T-helper 17 cell (primary cell): ENCODE measurements at places on chromosomes 2 and 18.

DNA sequence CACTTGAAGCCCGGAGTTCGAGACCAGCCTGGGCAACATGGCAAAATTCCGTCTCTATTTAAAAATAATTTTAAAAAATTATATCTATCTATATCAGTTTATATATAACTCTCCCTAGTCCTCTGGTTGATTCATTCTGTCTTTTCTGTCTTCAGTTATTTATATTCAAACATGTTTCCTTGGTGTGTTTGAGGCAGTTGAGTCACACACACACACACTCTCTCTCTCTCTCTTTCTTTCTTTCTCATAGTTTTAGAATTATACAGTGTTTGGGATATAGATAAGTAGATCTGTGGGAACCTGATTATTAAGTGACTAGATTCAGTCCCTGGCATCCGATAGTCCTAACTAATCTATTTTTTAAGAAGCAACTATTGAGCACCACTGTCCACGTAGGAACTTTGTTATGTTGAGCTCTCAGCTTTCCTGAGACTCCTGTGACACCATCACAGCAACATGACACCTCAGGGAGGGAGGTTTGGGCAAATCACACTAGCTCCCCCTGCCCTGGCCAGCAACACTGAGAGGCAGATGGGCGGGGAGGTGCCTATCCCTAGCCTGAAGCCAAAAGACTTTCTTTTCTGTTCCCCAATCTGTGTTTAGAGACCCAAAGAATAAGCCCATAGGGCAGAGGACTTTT is 482.7 kb downstream of the DLGAP1 start:
- peaks cover 5% of the 10 kb centered on the region for H3K27me3 ChIP-seq
- H3K36me3 ChIP-seq: peaks cover 2% of the 10 kb centered on the region
- no peaks in the 10 kb centered on the region for H3K4me1 ChIP-seq
- no peak overlapping the region for H3K27ac ChIP-seq

GRCh38 chr2:40654346-40654745 is 202.5 kb upstream of the SLC8A1 start:
- no peak for DNase-seq
- no peak overlapping the region for H3K27ac ChIP-seq
- no peak overlapping the region for H3K4me3 ChIP-seq
- no peaks in the 10 kb centered on the region for H3K27me3 ChIP-seq
- H3K4me1 ChIP-seq: no peaks in the 10 kb centered on the region
- no peaks in the 10 kb centered on the region for H3K36me3 ChIP-seq

DNA sequence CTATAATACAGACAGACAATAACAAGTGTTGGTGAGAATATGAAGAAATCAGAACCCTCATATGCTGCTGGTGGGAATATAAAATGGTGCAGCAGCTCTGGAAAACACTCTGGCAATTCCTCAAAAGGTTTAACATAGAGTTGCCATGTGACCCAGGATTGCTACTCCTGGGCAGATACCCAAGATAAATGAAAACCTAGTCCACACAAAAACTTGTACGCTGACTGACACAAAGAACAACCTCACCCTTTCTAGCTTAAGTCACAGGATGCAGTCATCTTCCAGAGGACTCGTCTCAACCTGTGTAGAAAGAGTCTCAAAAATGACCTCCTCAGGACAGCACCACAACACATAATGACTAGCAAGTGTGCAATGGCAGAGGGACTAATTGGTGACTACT is 71.6 kb upstream of the ACAA2 start:
- H3K36me3 ChIP-seq: no peaks in the 10 kb centered on the region
- no peak overlapping the region for H3K4me3 ChIP-seq
- no peak for DNase-seq
- H3K4me1 ChIP-seq: no peaks in the 10 kb centered on the region
- peaks cover 13% of the 10 kb centered on the region for H3K27me3 ChIP-seq

GRCh38 chr2:166127217-166128155 is at the start of gene SCN1A:
SCN1A (minus strand) TSS chr2:166128020; CDS start chr2:166073621, 54,399 bp downstream.
- H3K4me1 ChIP-seq: peaks cover 5% of the 10 kb centered on the region
- H3K27ac ChIP-seq: no peak within 1 kb of the TSS
- H3K4me3 ChIP-seq: no peak within 1 kb of the TSS
- no peaks in the 10 kb centered on the region for H3K36me3 ChIP-seq

DNA sequence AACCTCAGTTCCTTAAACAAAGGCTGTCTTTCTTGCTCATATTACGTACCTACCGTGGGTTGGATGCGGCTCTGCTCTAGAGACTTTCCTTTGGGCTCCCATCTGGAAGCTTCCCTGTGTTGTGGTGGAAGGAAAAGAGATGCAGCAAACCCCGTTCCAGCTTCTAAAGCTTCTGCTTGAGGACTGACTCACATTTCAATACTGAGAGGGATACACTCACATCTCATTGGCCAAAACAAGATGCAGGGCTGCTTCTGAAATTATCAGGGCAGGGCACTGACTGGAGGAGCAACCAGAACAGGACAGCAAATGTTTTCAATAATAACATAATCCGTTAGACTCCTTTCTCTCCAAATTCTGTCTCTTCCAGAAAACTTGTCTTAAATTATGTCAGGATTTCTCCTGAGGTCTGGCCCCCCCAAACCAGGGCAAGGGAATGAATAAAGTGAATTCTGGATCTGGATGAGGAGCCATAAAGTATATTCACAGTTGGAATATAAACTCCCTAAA is 4.5 kb upstream of the MYO5B start:
- no peak for DNase-seq
- H3K27me3 ChIP-seq: peaks cover 68% of the 10 kb centered on the region
- H3K27ac ChIP-seq: no peak overlapping the region
- peaks cover 7% of the 10 kb centered on the region for H3K36me3 ChIP-seq

DNA sequence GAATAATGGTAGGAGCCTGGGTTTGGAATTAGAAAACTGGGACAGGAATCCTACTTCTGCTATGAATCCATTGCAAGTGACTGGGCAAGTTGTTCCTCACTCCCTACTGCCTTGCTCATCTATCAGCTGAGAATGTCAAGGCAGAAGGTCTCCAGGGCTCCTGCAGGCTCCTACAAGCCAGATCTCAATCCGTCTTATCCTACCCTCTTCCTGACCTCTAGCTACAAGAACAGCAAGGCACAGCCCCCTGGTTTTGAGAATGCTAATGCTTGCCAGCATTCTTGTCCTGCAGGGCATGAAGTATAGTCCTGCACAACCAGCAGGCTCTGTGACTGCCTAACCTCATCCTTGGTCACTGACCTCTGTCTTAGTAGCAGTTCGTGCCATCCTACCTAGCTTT is 141.9 kb upstream of the TNP1 start:
- H3K27me3 ChIP-seq: peaks cover 9% of the 10 kb centered on the region
- no peaks in the 10 kb centered on the region for H3K36me3 ChIP-seq
- DNase-seq: no peak
- no peaks in the 10 kb centered on the region for H3K4me1 ChIP-seq
- H3K4me3 ChIP-seq: no peak overlapping the region

- H3K4me3 ChIP-seq: no peak overlapping the region
- no peaks in the 10 kb centered on the region for H3K27me3 ChIP-seq
- H3K27ac ChIP-seq: no peak overlapping the region
- H3K4me1 ChIP-seq: peaks cover 22% of the 10 kb centered on the region
- H3K36me3 ChIP-seq: no peaks in the 10 kb centered on the region
Measured at GRCh38 chr18:21760321-21760720, 19.7 kb downstream of the MIB1 start.

DNA sequence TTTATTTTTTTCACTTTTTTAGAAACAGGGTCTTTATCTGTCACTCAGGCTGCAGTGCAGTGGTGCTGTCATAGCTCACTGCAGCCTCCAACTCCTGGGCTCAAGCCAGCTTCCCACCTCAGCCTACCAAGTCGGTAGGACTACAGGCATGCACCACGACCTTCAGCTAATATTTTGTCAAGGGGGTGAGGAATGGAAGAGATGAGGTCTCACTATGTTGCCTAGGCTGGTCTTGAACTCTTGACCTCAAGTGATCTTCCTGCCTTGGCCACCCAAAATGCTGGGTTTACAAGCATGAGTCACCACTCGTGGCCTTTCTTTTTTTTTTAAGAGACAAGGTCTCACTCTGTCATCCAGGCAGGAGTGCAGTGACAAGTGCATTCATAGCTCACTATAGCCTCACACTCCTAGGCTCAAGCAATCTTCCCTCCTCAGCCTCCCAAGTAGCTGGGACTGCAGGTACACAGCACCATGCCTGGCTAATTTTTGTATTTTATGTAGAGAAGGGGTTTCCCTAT is 13.4 kb downstream of the PPP1R7 start:
- peaks cover 3% of the 10 kb centered on the region for H3K36me3 ChIP-seq
- DNase-seq: no peak
- H3K27ac ChIP-seq: no peak overlapping the region
- H3K4me3 ChIP-seq: no peak overlapping the region

- no peak overlapping the region for H3K27ac ChIP-seq
- H3K4me3 ChIP-seq: no peak overlapping the region
- H3K36me3 ChIP-seq: peaks cover 17% of the 10 kb centered on the region
- H3K4me1 ChIP-seq: peaks cover 6% of the 10 kb centered on the region
Measured at GRCh38 chr2:113264713-113265403, 13.9 kb downstream of the PAX8 start.

DNA sequence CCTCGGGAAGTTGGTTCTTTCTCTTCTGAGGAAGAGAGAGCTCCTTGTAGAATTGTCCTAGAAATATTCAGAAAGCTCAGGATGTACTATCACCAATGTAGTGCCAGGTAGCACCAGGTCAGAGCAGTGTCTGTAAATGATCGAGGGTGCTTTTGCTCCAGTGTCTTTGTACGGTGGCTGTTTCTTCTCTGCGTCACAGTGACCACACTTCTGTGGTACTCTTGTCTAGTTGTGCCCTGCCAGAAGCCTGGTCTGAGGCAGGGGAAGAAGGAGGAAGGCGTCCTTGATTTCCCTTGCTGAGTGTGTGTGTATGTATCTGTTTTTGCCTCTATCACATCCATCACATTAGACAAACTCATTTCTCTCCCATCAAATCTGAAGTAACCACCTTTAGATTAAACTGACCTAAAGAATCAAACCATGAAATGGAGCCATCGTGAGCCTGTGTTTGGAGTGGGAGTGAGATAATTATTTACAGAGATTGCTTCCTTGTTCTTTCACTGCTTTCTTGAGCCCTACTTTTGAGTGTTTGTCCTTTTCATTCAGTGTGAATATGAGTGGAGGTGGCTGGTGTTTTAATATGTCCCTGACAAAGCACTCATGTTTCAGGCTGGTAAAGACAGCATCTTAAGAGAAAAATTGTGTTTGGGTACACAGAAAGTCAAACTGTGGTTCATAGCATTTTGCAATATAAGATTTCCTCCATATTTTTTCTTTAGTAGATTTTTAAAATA is 97.2 kb downstream of the ACOXL start:
- no peak for DNase-seq
- H3K27me3 ChIP-seq: peaks cover 32% of the 10 kb centered on the region
- H3K27ac ChIP-seq: no peak overlapping the region
- no peaks in the 10 kb centered on the region for H3K36me3 ChIP-seq

- DNase-seq: no peak
- H3K27me3 ChIP-seq: no peaks in the 10 kb centered on the region
- no peaks in the 10 kb centered on the region for H3K36me3 ChIP-seq
Measured at GRCh38 chr2:135257383-135258090, 205.4 kb downstream of the RAB3GAP1 start.

- H3K27ac ChIP-seq: no peak overlapping the region
- DNase-seq: no peak
- H3K4me3 ChIP-seq: no peak overlapping the region
- no peaks in the 10 kb centered on the region for H3K4me1 ChIP-seq
Measured at GRCh38 chr18:78883501-78883900, 96.1 kb upstream of the SALL3 start.

DNA sequence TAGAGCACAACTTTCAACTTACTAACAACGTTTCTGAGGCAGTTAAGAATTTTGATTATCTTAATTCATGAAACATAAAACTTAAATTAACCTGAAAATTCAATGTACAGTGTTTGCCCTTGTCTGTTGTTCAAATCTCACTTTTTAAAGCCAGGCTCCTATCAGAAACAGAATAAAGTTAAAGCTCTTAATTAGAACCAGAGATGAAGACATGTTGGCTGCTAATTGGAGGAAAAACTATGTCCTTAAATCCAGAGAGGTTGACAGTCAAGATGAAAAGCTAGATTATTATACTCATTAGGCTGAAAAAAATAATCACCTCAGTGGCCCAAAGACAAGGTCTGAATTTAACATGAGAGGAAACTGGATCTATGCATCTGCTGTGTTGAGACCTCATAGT is 52.3 kb downstream of the SOWAHC start:
- no peak overlapping the region for H3K27ac ChIP-seq
- DNase-seq: no peak
- no peaks in the 10 kb centered on the region for H3K36me3 ChIP-seq
- H3K27me3 ChIP-seq: peaks cover 60% of the 10 kb centered on the region

- DNase-seq: no peak
- H3K27ac ChIP-seq: no peak overlapping the region
- no peaks in the 10 kb centered on the region for H3K27me3 ChIP-seq
- H3K4me3 ChIP-seq: no peak overlapping the region
- H3K4me1 ChIP-seq: no peaks in the 10 kb centered on the region
- H3K36me3 ChIP-seq: no peaks in the 10 kb centered on the region
Measured at GRCh38 chr2:153394247-153394646, 84.3 kb downstream of the RPRM start.

- H3K27me3 ChIP-seq: peaks cover 5% of the 10 kb centered on the region
- no peaks in the 10 kb centered on the region for H3K36me3 ChIP-seq
- H3K4me1 ChIP-seq: no peaks in the 10 kb centered on the region
- no peak for DNase-seq
- no peak overlapping the region for H3K4me3 ChIP-seq
Measured at GRCh38 chr2:145090841-145091761, 571.2 kb upstream of the ZEB2 start.

DNA sequence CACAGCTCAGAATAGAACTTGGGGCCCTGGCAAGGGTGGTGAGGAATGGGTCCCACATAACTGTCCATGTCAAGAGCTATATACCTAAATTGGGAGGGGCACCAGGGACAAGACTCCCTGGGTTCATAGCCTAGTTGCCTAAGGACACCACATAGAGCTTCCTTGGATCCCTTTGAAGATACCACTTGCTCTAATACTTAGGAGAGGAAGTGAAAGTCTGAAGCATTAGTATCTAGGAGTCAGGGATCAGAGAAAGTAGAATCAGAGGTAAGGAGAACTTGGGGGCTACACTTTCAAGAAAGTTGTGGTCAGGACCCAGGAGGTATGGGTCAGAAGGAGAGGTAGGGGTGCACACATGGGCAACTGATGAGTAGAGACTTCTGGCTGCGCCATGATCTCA is 318.2 kb upstream of the SLC39A10 start:
- H3K27me3 ChIP-seq: no peaks in the 10 kb centered on the region
- H3K4me3 ChIP-seq: no peak overlapping the region
- H3K4me1 ChIP-seq: no peaks in the 10 kb centered on the region
- H3K27ac ChIP-seq: no peak overlapping the region

- peaks cover 3% of the 10 kb centered on the region for H3K36me3 ChIP-seq
- no peak for DNase-seq
- H3K4me1 ChIP-seq: no peaks in the 10 kb centered on the region
- no peak overlapping the region for H3K27ac ChIP-seq
- peaks cover 6% of the 10 kb centered on the region for H3K27me3 ChIP-seq
Measured at GRCh38 chr18:45817543-45817942, 7.9 kb upstream of the SIGLEC15 start.

- no peak overlapping the region for H3K27ac ChIP-seq
- H3K4me3 ChIP-seq: no peak overlapping the region
- no peaks in the 10 kb centered on the region for H3K27me3 ChIP-seq
Measured at GRCh38 chr2:8121022-8121825, 560.6 kb upstream of the ID2 start.

GRCh38 chr2:57554348-57554747 is 492.3 kb upstream of the VRK2 start:
- DNase-seq: no peak
- H3K36me3 ChIP-seq: no peaks in the 10 kb centered on the region
- H3K4me3 ChIP-seq: no peak overlapping the region
- H3K27me3 ChIP-seq: no peaks in the 10 kb centered on the region
- no peaks in the 10 kb centered on the region for H3K4me1 ChIP-seq
- H3K27ac ChIP-seq: no peak overlapping the region
